ENCODE measurements at places on chromosomes 6 and 20.

DNA sequence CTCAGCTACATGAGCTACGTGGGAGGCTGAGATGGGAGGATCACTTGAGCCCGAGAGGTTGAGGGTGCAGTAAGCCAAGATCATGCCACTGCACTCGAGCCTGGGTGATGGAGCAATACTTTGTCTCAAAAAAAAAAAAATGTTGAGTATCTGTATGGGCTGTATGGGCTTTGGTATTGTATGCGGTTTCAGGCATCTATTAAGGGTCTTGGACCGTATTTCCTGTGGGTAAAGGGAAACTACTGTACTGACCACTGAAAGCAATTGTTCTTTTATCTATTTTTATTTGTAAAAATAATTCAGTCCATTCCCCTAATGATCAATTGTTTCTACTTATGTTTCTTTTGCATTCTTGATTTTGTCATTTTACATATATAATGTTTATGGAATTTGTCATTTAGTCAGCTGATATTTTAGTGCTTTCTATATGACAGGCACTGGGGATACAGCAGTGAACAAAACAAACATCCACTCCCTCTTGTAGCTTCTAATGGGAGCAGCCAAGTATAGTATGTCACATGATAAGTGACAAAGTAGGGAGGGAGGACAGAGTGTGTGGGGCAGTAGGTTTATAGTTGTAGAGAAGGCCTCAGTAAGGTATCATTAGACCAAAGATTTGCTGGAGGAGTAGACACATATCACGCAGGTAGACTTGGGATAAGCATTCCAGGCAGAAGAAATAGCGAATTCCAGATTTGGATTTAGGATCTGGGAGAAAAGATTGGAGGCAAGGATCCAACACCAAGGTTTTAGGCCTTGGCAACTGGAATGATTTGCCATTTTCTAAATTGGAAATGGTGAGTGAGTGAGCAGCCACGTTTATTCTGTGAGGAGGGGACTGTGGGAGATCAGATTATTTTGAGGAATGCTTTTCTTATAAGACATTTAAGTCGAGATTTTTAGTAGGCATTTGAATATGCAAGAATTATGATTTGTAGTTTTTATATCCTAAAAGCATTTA is 6.0 kb downstream of the PCMT1 start:
- no peak for DNase-seq

DNA sequence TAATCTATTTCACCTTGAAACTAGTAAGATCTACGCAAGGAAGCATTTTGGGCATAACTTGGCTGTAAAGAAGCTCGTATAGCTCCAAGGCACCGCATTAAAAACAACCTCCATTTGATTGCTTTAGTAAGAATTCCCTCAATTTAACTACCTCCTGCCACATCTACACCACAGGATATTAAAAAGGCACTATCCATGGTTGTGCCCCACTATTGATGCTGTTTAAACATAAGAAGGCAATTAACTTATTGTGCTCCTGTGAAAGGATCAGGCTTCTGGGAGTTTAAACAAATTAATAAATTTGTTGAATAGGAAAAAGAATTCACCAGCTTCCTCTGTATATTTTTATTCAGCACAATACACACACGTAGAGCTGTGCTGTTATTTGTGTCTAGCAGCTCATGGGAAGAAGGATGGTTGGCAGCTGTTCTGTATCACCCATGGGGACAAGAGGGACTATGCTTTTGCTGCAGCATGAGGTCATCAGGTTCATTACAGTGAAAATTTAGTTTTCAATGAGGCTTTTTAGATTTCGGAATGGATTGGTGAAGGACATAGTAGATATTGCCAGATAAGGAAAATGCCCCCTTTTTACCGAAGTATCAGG is 513.3 kb downstream of the HAO1 start:
- no peak for DNase-seq

DNA sequence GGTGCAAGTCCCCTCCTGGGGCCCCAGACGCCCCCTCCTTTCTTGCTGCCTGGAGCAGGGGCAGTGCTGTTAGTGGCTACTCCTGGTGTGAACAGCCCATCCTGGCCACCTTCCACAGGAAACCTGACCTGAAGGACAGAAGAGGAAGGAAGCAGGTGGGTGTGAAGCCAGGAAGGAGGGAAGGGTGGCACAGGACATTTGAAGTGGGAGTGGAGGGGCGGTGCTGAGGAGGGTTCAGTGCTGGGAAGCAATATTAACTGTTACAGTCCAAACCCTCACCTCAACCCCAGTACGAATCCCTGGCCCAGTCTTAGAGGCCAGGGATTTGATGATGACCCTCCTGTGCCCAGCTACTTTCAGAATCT is 766 bp downstream of the PRICKLE4 start:
- no peak for DNase-seq

DNA sequence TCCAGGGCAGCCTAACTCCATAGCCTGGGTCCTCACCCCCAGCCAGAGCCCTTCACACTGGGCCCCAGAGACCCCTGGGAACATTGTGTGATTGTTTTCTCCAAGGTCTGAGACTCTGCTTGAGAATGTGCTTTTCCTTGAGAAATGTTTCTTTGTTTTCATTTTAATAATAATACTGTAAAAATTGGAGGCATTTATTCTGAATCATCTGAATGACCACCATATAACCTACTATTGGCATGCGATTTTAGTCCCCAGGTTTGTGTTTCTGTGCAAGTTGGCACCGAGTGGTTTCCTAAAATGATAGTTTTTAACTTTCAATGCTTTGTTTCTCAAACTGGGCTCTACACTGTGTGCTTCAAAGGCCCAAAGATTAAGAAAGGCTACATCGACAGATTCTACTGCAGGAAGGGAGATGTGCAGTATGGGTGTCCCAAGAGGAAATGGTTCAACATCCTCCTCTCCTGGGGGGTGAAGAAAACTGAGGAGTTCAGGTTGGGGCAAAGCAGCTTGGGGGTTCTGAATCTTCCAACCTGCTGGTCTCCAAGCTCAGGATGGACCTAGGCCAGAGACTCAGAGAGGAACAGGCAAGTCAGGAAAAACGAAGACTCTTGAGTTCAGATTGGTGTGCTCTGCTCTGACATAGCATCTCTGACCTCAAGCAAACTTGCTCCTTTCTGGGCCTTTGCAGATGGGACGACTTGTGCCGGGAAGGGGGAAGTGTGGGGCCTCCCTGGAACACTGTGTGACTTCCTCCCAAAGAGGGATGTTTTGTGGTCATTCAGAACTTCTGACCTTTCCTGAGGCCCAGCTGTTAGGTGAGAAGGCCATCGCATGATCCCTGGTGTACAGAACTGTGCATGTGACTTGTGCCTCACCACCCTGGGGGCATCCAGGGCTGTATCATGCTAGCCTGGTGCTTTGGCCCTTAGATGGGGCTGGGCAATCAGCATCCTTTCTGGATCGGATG is 31.0 kb downstream of the DAAM2 start:
- DNase-seq = no peak

- DNase-seq = no peak
Observed at GRCh38 chr6:169862892-169863525, 111.6 kb downstream of the ERMARD start.

- no peak for DNase-seq
Observed at GRCh38 chr6:10613723-10614122, 80.7 kb downstream of the C6orf52 start.

DNA sequence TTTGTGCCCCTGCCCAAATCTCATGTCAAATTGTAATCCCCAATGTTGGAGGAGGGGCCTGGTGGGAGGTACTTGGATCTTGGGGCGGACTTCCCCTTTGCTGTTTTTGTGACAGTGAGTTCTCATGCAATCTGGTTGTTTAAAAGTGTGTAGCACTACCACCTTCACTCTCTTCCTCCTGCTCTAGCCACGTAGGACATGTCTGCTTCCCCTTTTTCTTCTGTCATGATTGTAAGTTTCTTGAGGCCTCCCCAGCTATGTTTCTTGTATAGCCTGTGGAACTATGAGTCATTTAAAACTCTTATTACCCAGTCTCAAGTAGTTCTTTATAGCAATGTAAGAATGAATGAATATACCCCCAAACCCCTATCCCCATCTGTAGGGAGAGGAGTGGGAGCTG is 1013.7 kb upstream of the MAP3K7 start:
- no peak for DNase-seq

- no peak for DNase-seq
Observed at GRCh38 chr20:57895161-57895855, 185.5 kb upstream of the PMEPA1 start.

DNA sequence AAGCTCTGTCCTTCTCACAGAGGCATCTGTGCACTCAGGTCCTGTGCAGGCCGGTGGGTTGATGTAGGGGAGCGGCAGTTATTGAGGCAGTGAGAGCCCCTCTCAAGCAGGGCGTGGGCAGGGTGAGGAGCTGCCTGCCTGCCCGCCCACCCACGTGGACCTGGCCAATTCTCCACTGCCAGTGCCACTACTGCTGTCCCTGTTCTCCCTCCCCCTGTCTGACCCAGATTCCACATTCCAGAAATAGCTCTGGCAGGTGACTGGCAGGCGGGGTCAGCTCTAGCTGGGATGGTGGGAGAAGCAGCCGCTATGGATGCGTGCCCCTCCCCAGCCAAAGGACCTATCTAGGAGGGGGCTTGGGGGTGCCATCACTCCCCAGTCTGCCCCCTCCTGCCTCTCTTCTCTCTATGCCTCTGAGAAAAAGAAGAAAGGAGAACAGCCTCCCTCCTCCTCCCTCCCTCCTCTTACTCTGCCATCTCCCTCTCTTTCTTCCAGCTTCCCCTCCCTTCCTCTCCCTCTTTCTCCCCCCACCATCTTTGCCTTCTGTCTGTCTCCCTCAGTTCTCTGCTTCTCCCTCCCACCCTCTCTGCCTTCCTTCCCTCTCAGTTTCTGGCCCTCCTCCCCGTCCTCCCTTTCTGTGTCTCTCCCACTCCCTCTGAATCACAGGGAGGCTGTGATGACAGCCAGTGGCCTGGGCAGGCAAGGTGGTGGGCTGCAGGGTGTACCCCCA is 86.5 kb upstream of the MYL9 start:
- no peak for DNase-seq

- no peak for DNase-seq
Observed at GRCh38 chr20:61753316-61753942, 312.3 kb downstream of the TAF4 start.

DNA sequence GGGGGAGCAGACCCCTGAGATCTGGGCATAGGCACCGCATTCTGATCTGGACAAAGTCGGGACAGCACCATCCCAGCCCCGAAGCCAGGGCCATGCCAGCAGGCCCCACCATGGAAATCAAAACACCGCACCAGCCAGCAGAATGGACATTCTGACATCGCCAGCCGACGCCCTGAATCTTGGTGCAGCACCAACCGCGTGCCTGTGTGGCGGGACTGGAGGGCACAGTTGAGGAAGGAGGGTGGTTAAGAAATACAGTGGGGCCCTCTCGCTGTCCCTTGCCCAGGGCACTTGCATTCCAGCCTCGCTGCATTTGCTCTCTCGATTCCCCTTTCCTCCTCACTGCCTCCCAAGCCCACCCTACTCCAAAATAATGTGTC is 2.0 kb downstream of the NNAT start:
- DNase-seq = no peak

DNA sequence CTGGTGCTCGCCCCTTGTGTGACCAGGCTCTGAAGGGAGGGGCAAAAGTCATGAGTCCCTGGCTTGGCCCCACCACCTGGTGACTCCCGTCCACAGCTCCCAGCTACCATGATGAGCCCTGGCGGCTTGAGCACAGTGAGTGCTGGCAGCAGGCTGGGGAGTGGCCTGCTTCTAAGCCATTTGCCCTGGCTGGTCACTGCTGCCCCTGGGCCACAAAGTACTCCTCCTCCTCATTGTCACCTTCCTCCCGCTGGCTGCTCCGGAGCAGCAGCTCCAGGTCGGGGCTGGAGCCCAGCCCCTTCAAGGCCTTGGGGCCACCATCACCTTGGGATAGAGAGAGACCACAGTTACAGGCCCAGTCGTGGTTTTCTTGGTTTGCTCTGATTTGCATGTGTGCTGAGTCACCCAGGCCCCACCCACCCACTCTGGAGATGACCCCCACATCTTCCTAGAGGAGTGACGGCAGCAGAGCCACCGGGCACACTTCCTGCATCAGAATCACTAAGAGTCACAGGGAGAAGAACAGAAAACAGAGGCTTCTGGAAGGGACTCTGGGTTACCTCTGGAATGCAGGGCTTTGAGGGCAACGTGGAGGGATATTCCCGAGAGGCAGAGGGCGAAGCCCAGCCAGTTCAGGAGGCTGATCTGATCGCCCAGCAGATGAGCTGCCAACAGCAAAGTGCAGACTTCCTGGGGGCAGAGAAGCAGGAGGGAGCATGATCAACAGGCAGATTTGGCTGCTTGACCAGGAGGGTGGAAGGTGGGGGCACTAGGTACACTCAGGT is 42.1 kb upstream of the CDH22 start:
- DNase-seq = no peak

- no peak for DNase-seq
Observed at GRCh38 chr20:63064745-63065711, 58.3 kb upstream of the BHLHE23 start.

- DNase-seq = no peak
Observed at GRCh38 chr6:150312395-150312794, 56.4 kb upstream of the IYD start.

DNA sequence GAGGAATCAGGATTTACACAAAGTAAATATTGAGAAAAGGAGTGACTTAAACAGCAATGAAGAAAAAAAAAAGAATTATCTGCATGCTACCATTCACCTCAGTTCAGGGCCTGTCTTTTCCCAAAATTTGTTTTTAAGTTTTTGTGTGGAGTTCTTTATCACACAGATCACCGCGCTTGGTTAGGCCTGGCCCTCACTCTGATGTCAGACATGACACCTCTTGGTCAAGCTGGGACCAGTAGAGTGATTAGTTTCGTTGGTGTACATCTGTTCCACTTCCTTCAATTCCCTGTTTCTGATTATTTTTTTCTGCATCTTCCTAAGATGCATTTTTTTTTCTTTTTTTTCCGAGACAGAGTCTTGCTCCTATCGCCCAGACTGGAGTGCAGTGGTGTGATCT is 34.9 kb upstream of the HIVEP1 start:
- DNase-seq = no peak

DNA sequence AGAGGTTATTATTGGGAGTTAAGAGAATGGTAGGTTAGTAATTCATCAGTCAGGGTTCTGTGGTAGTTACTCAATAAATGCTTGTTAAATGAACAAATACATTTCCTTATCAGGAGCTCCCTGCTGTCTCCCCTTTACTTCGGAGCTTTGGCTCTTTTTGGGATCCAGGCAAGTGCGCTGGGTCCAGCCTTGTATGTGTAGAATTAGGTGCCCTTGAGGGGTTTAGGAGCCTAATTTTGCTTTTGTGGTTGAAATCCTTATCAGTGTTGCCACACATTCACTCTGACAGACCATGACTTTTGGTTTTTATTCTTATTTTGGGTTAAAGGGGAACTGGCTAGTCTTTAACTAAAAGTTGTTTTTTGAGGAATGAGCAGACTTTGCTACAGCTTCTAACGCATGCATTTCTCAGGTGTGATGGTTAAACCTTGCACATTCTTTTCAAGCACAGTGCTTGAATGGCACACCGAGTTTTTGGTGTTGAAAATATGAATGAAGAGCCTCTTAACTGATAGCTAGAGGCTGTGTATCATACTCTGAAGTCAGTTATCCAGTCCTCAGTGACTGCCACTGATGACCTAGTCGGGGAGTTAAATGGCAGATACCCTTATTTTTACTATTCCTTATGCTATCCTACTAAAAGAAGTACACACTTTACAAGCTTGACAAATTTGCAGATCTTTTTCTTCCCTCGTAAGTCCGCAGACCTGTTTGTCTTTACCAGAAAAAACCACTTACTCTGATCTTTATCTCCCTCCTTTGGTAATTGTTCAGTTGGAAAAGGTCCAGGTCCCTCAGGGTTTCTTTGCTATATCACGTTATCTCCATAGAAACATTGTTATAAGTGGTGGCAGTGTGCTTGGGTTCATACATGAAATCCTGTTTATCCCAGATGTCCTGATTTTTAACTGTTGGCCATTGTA is 50.7 kb upstream of the PLCG1 start:
- DNase-seq = no peak

GRCh38 chr6:158268361-158269147 is 43.7 kb upstream of the TULP4 start:
- no peak for DNase-seq

Measured in iPS DF 19.7 (cell line).